Fibroblast of skin of left quadriceps (primary cell): ENCODE measurements at places on chromosomes 6 and 20.

- no peak for DNase-seq
Observed at GRCh38 chr20:4040283-4041179, 25.2 kb upstream of the RNF24 start.

- DNase-seq = no peak
Observed at GRCh38 chr20:53237461-53237860, 265.3 kb downstream of the TSHZ2 start.

DNA sequence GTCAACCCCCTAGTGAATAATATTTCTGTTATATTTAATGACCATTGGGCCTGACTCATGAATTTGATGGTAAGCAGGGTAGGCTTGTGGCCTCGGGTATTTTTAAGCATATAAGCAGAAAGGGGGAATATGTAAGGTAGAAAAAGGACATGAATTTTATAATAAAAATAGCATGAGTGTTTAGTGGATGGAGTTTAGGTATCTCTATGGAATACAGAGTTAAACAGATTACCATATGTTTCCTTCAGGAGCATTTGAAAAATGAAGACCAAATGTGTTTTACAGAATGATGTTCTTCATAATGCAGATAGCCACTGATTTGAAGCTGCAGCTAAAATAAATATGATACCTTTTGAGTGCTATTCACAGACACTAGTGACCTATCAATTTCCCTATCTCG lies 191.7 kb upstream of the TSHZ2 start:
- no peak for DNase-seq

GRCh38 chr6:1607516-1608221 lies 2.0 kb upstream of the FOXC1 start:
- no peak for DNase-seq

GRCh38 chr6:65979120-65979519 lies 272.1 kb upstream of the EYS start:
- peak; percentile 46 for DNase-seq

- DNase-seq = no peak
Observed at GRCh38 chr20:12243327-12243726, 325.6 kb downstream of the BTBD3 start.

- no peak for DNase-seq
Observed at GRCh38 chr20:8854571-8854970, 214.3 kb upstream of the PLCB4 start.

- DNase-seq = peak; percentile 24
Observed at GRCh38 chr6:75855052-75855451, 106.0 kb downstream of the MYO6 start.

- DNase-seq = no peak
Observed at GRCh38 chr6:14197118-14197517, 79.5 kb downstream of the CD83 start.

GRCh38 chr20:58553166-58553696 lies 38.0 kb upstream of the APCDD1L start:
- no peak for DNase-seq

DNA sequence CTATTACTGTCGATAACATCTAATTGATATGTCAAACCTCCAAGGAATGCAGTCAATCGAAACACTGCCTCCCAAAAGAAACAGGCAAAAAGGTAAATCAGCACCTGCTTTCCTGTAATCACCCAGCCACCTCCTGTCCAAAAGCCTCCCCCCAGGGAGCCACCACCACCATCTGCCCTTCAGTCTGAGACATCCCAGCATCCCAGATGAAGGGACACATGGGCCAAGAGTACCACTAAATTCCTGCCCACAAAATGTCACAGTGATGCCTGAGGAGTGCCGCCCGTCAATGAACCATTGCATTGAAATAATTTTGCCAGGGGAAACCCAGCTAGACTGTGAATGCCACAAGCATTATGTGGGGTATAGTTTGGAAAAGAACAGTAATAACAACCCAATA lies 401.7 kb downstream of the ZFAND3 start:
- DNase-seq = no peak

GRCh38 chr6:3013486-3013885 lies 13.8 kb downstream of the NQO2 start:
- DNase-seq = no peak

GRCh38 chr6:47672816-47673215 lies 25.6 kb upstream of the ADGRF4 start:
- DNase-seq = no peak

DNA sequence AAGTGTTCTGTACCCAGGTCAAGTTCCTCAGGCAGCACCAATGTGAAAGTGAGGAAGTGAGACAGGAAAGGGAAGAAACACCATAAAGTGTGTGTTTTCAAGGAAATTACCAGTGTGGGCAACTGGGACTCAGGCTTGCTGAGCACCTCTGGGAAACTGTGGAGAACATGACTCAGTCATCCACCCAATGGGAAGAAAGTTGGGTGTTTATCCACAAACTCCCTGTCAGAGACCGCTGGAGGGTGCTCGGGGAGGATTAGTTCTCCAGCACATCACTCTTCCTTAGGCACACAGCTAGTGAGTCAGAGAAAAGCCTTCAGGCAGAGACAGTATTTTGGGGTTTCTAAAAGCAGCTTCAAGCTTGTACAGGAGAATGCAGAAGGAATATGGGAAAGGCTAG lies 93.6 kb downstream of the PCSK2 start:
- no peak for DNase-seq

GRCh38 chr6:71496018-71496721 lies 207.6 kb downstream of the OGFRL1 start:
- no peak for DNase-seq

DNA sequence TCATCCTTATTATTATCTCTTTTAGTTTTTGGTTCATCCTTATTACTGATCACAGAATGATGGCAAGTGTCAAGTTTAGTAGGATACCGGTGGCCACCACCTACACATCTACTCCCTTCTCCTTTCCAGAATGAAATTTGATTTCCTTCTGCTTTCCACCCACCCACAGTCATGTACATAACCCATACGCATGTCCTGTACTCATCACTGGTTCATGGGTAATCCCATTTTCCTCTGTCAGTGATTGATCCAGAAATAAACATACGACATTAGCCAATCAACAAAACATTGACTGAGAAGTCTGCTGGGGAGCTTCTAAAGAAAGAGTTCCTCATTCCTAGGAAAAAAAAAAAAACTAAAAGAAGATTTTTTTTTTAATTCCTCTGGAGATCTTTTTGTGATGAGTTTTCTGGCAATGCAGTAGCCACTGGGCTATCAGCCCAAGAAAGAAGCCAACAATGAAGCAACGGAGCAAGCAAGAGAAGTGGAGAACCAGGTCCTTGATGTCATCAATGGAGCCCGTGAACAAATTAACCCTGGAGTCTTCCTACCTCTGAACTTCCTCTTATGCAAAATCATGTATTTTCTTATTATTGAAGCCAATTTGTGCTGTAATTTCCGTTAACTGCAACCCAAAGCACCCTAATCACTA lies 127.8 kb downstream of the TASP1 start:
- no peak for DNase-seq

DNA sequence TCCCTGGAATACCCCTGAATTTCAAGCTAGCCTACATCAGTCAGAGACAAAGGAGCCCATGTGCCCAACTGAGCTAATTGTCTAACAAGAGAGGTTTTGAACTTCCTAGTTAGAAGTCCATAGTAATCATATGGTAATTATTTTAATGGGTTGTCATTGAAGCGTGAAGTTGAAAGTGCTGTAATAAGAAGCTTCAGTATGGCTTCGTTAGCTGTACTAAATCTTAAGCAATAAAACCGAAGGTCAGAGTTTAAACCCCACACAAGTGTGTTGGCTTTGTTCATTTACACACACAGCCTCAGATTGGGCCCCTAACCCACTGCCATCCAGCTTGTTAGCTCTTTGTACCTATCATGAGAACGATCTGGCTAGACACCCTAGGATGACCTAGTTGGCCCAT lies 195.6 kb upstream of the RIN2 start:
- DNase-seq = no peak

- no peak for DNase-seq
Observed at GRCh38 chr6:14294270-14294951, 176.8 kb downstream of the CD83 start.

DNA sequence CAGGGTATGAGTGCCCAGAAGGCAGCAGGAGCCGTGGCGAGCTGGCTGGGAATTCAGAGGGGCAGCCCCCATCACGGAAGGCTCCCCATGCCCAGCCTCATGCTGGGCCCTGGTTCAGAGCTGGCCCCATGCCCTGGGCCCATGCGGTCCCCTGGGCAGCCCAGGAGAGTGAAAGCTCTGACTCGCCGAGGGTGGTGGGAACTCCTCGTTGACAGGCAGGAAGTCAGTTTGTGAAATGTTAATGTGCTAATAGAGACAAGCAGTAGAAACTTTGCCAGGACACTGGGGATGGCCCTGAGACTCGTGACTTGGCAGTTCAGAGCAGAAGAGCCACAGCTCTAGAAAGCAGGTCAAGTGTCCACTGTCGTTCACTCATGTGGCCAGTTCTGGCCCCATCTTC lies 353.0 kb downstream of the TAF4 start:
- DNase-seq = no peak

DNA sequence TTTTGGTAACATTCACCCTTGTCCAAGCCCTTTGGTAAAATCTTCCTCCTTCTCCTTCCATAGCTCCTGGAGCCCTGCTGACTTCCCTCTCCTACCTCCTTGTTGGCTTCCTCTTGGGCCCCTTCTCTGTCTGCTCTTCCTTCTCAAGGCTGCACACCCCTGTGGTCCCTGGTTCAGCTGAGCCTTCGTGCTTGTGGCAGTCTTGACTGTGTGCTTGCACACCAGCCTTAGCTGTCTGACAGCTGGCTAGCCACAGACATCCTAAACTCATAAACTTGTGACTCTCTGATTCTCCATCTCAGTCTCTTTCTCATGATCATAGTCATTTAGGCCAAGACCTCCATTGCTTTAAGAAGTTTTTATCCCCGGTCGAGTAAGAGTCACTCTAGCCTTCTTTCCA lies 37.1 kb downstream of the DHX35 start:
- DNase-seq = no peak

GRCh38 chr6:109793021-109793420 lies 101.9 kb downstream of the FIG4 start:
- no peak for DNase-seq

DNA sequence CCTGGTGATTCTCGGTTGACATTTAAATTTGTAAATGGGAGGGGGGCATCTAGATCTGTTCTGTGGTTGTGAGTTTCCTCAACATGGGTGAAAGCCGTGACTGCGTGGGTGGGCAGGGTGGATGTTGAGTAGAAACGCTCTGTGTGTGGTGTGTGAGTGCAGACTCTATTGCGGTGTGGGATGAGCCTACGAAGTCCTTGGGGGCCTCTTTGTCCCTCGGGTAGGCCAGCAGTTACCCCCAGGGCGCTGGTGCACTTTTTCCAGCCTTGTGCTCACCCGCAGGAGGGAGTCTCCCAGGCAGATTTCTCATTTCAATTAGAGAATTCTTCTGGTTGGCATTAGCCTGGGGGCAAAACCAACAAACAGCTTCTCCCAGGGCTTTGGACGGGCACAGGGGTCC lies 10.6 kb downstream of the TOX2 start:
- no peak for DNase-seq

GRCh38 chr6:97443408-97444080 lies 160.5 kb upstream of the MMS22L start:
- no peak for DNase-seq

DNA sequence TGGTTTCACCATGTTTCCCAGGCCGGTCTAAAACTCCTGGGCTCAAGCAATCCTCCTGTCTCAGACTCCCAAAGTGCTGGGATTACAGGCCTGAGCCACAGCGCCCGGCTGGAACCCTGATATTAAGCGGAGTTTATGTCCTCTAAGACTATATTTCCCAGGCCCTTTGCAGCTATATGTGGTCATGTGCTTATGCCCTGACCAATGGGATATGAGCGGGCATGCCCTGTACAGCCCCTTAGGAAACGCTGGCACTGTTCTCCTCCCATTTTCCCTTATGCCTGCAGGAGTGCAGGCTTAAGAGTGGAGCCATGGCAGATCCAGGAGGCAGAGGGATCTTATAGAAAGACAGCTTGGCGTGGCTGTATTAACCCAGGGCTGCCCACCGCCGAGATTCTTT lies 29.9 kb downstream of the RSPO4 start:
- no peak for DNase-seq

- no peak for DNase-seq
Observed at GRCh38 chr6:77650098-77650663, 2.7 kb upstream of the MEI4 start.

DNA sequence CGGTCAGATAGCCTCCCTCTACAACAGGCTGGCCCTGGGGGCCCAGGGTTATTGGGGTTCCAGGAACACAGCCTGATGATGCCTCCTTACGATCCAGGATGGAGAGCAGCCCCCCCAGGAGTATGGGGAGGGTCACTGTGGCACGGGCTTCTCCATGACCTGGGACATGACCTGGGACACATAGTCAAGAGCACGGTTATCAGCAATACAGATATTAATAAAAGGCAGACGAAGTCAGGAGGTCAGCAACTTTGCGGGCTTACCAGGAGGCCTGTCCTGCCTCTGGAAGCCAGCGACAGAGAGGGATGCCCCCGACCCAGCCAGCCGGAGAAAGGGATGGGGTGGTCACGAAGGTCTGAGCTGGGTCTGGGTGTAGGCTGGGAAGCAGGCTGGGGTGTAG lies 795 bp downstream of the MMP24OS start:
- no peak for DNase-seq

DNA sequence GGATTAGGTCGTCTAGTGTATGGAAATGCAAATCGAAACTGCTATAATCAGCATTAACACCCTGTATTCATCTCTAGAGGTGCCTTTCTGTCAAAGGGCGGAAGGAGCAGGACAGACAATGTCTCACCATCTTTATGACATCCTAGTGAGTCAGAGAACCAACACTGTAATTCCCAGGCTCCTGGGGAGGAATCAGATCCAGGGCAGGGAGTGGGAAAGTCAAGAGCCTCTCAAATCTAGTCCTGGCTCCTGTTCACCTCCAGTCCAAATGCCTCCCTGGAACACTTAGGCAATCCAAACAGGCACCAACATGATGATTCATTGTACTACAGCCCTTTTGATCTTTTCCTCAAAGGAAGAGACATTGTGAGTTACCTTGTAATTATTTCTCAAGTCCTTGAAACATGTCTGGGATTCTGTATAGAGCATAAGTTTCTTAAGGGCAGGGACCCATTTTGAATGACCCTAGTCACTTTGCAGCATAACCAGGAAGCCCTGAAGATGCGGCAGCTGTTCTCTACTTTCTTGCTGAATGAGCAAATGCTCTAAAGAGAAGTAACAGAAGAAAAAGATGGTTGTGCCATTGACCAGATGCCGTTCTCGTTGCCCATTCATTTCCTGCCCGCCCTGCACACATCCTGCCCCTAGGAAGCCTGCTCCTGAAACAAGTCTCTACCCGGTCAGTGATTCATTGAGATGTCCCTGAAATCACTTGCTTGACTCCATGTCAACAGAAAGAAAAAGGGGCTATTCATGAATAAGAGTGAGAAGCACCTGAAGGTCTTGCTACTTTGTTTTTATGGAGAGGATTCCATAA lies 112.8 kb upstream of the JARID2 start:
- peak; percentile 42 for DNase-seq

GRCh38 chr6:39933669-39934130 lies 562 bp downstream of the MOCS1 start:
- DNase-seq = no peak
